ENCODE measurements at places on chromosomes 6 and 20.

- no peak for DNase-seq
Observed at GRCh38 chr6:10403385-10404106, 11.3 kb downstream of the TFAP2A start.

DNA sequence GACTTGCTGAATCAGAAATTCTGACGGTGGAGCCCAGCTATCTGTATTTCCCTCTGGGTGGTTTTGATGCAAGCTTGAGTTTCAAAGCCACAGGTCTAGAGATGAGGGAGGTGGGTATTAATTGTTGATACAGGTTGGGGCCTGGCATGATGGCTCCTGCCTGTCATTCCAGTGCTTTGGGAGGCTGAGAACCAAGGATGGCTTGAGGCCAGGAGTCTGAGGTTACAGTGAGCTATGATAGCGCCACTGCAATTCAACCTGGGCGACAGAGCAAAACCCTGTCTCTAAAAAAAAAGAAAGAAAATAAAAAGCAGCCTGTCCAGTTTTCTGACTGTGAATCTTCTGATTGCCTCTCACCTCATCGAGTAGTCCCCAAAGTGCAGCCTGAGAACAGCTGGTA is 184.8 kb upstream of the SASH1 start:
- DNase-seq: no peak

- no peak for DNase-seq
Observed at GRCh38 chr20:3172933-3173609, at the start of gene LZTS3. Gene LZTS3, minus strand, starts transcription at chr20:3173549. Its CDS starts 6,386 bp downstream, at chr20:3167163.

- no peak for DNase-seq
Observed at GRCh38 chr6:88741939-88742338, 221.5 kb downstream of the RNGTT start.

DNA sequence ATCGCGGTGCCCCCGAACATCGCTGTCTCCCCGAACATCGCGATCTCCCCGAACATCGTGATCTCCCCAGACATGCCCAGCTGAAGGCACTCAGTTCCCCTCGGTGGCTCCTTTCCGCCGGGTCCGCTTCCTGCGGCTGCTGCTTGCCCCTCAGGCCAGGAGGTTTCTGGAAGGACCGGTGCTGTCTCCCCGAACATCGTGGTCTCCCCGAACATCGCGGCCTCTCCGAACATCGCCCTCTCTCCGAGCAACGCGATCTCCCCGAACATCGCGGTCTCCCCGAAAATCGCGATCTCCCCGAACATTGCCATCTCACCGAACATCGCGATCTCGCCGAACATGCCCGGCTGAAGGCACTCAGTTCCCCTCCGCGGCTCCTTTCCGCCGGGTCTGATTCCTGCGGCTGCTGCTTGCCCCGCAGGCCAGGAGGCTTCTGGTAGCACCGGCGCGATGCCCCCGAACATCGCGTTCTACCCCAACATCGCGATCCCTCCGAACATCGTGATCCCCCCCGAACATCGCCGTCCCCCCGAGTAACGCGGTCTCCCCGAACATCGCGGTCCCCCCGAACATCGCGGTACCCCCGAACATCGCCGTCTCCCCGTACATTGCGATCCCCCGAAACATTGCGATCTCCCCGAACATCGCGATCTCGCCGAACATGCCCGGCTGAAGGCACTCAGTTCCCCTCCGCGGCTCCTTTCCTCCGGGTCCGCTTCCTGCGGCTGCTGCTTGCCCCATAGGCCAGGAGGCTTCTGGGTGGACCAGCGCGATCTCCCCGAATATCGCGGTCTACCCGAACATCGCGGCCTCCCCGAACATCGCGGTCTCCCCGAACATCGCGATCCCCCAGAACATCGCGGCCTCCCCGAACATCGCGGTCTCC is 808 bp downstream of the ULBP1 start:
- no peak for DNase-seq

DNA sequence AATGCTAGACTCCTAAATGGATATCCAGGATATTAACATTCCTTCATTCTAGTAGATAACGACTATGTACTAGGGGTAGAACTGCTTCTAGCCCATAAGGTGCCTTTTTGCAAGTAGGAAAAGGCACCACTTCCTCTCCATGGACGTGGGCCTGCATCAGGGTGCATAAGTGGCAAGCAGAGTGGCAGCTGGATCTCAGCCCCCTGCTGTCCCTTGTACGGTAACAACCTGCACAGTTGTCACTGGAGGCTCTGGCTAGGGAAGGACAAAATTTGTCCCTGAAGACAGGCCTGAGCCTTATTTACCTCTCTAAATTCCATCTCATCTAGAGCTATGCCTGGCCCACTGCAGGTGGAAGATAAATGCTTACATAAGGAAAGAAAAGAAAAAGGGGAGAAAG is 42.5 kb upstream of the SAYSD1 start:
- no peak for DNase-seq
